ENCODE measurements at places on chromosomes 7 and 10.
A peak's percentile ranks its signal among the peaks of the same experiment; 100 is the strongest.

DNA sequence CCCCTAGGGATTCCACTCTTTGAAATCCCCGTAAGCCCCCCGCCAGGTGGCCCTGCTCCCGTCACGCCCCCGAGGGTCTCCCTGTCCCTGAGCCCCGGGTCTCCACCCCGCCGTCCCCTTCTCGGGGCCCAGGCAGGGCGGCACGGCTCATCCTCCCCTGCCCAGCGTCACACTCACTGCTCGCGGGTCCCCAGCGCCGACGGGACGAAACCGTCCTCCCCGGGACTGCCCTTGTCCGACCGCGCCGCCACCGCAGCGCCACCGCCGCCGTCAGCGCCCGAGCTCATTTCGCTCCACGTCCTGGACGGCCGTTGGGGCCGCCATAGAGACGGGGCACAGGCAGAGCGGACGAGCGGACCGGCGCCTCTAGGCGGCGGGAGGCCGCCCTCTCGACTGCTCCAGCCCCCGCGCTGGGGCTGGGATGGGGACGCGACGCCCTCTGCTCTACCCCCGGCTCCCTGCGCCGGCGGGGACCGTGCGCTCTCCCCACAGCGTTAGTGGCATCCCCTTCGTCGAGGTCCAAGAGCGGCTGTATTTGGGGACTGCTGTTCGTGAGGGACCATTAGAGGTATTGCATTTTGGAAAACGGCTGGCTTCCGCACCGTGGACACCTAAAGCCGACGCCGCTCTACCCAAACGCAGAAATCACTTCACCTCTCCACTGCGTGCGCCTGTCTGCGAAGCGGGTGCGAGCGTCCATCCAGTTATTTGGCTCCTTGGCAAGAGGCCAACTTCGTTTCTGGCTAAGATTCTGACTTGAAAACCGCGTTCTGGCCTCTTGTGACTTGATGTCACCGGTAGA is at the start of gene EEF1AKMT2:
EEF1AKMT2 (minus strand) TSS at position 341 of the 802 bp plus-strand sequence; CDS start at position 287, 54 bp downstream.
- DNase-seq: peak; percentile 31

DNA sequence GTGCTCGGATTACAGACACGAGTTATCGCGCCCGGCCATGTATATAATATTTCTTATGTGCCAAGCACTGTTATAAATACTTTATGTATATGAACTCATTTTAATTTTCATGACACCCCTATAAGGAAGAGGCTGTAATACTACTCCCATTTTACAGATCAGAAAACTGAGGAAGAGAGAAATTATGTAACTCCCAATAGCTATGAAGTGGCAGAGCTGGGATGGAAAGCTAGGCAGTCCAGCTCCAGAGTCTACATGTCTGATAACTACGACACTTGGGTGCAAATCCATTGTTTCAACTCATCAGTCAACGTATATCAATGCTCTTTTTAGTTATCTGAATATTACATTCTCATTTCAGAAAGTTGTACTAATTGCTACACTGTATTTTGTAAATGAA is 17.0 kb downstream of the PDK4 start:
- no peak for DNase-seq

DNA sequence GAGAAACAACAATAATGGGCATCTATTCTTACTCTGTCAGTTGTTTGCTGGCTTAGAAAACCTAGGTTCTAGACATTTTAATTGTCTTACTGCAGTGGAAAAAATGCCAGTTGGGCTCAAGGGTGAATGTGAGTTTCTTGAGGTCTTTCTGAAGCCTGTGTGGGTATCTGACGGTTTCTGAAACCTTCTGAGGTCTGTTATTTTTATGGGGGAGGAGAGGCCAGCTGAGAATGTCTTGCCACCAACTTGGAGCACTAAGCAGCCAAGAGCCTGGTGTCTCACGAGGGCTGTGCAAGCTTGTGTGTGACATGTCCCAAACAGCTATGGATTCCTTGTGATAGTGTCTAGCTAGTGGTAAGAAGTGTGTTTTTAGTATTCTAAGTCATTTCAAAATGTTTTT is 24.2 kb upstream of the DDC start:
- no peak for DNase-seq

DNA sequence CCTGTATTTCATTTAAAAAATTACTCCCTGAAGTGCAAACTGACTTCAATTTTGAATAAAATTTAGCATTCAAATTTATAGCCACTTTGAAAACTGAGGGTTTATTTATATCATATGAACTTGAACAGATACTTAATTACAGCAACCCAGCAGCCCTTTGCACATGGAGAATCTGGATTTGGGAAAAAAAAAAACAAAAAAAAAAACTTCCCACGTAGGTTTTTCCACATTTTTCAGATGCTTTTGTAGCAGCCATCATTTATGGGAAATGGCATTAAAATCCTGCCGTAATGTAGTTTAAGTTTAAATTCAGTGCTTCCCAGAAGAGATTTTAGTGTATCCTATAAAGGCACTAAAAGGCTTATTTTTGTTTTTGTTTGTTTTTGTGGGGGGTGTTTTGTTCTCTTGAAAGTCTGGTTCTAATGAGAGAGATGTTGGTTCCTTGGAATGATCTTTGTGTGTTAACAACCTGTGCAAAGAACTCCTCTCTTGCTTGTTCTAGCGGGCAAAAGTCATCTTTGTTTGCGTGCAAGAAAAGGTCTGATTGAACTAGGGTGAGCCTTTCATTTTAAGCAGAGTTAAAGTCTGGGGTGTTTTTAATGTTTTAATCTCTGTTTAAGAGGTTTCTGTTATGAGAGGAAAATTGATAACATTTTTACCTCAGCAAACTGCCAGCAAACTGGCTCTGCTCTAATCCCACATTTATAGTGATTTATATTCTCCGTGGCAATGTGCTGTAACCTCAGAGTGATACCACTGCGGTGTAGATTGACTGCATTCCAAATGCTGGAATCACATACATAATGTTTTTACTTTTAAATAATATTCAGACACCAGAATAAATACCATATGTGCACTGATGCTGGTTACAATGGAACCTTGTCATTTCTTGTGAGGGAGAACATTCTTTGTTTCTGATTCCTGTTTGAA is 105.5 kb downstream of the WNT2 start:
- no peak for DNase-seq

DNA sequence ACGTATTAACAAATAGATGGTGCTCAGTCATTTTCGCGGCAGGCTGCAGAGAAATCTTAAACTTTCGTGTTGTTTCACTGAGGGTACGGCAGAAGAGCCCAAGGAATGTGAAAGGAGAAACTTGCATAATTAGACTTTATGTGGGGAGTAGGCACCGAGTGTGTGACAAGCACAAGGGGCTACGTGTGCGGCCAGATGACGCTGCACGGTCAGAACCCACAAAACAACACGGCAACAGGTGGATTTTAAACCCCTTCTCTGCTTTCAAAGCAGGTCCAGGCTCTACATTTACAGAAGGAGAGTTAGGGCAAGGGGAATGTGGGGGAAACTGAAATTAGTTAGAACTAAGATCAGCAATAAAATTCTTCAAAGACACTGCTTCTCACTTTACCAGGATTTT is 392 bp upstream of the UCN3 start:
- DNase-seq: no peak

DNA sequence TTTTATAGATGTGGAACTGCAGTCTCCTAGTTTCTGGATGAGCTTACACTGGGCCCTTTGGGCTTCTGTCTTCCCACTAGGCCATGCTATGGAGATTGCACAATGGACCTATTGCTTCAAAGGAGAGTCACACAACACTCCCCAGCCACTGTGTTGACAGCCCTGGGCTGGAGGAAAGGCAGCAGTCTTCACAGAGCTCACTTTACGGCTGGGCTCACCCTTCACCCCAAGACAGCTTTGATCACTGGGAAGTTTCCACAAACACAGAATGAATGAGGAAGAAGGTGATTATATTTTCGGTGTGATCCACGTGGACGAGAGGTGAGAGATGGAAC is 92.7 kb upstream of the GDF10 start:
- no peak for DNase-seq

DNA sequence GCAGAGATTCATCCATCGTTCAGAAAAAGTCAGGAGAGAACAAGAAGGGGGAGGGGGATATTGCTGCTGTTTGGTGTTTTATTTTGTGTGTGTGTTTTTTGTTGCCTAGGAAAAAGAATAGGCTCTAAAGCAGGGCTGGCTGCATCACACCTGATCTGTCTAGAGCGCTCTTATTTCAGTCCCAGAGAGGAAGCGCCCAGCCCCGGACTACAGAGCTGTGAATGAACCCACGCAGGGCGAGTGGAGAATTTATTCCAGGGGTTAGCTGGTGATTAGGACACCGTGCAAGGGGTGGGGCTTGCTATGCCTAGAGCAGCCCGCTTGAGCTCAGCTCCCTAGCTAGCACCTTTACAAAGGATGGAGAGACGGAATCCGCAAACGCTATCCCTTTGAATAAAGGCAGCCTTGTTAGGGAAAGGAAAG is 621 bp upstream of the FAM13C start:
- no peak for DNase-seq

DNA sequence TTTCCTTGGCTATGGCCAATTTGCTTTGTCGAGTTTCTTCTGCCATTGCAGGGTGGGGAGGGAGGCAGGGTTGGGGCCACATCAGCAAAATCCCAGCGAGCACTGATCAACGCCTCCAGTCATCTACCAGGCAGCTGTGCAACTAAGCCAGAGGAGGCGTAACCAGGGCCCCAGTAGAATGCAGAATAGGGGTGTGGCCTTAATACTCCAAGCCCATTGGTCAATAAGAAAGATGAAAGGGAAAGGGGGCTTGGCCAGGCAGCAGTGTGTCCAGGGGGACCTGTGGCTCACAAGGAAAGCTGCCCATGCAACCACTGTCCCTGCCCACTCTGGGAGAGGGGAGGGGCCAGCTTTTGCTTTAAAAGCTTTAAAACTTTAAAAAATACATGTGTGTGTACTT is 21.5 kb upstream of the GGCT start:
- no peak for DNase-seq

GRCh38 chr7:152502813-152503790 is 67.3 kb upstream of the KMT2C start:
- no peak for DNase-seq

- DNase-seq: no peak
Observed at GRCh38 chr7:142894112-142894984, 8.8 kb upstream of the TRPV6 start.

DNA sequence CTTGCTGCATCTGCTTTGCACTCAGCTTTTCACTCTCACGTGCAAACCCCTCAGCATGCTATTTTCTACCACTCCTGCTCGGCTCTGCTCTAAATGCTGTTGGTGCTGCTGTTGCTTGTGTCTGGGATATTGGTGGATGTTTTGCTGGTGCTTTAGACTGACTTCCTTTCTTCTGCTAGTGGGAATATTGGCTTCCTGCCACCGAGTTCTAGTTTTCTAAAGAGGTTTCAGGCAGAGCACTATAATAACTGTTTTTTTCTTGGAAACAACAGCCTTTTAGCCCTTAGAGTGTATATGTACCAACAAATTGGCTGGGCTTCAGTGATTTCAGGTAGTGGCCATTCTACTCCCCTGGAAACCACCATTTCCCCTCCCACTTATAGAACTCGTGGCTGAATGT is 27.8 kb downstream of the TMEM236 start:
- DNase-seq: no peak

DNA sequence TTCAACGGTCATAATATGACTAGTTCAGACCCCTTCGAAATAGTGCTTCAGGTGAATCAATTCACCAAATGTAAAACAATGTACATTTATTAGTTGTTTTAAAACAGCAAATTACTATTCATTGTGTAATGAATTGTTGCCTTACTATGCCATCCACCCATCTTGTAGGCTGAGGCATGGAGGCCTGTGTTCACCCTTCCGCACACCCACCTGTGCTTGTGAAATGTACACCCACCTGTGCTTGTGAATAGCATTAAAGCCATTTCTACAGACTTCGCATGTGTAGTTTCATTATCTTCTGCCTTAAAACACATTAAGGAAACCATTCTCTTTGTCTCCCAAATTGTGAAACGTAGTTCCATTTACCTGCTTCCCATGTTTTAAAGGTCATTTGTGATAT is 16.8 kb downstream of the CLRN3 start:
- no peak for DNase-seq

- DNase-seq: no peak
Observed at GRCh38 chr7:116547347-116547746, 22.5 kb downstream of the CAV1 start.

- DNase-seq: no peak
Observed at GRCh38 chr10:113243311-113243710, 293.3 kb downstream of the TCF7L2 start.

Data from NCI-H2029 (cell line).